A673 (cell line): ENCODE measurements at places on chromosomes 6 and 20. TPM values are rescaled to one million over a fixed set of nuclear protein-coding genes. Genes with fewer than 3 reads are reported as not detected.

Gene AKAP7
- 59.5 and 72.4 TPM in 2 replicates for total RNA-seq

Gene KCNB1
- total RNA-seq, result 0.81 TPM in 1 of 2 replicates, not detected in the other

Gene PNPLA1
- total RNA-seq, result 0.20 and 0.26 TPM in 2 replicates

Gene ZNF165
- total RNA-seq, result 0.58 and 0.85 TPM in 2 replicates

Gene CRISP3
- not detected in 2 replicates for total RNA-seq

Gene SMAP1
- 23.2 and 23.7 TPM in 2 replicates for total RNA-seq

Gene TRAPPC3L
- not detected in 2 replicates for total RNA-seq

Gene PGBD1
- 11.3 and 11.6 TPM in 2 replicates for total RNA-seq

Gene ZCCHC3
- 38.0 and 39.6 TPM in 2 replicates for total RNA-seq

Gene PAK5
- not detected in 2 replicates for total RNA-seq

Gene SLA2
- total RNA-seq, result 0.13 TPM in 1 of 2 replicates, not detected in the other

Gene MATN4
- total RNA-seq, result 0.28 and 0.31 TPM in 2 replicates

Gene BPIFB2
- total RNA-seq, result not detected in 2 replicates

Gene MGME1
- 39.1 and 41.4 TPM in 2 replicates for total RNA-seq

Gene FRS3
- total RNA-seq, result 3.0 and 5.5 TPM in 2 replicates

Gene VWA7
- total RNA-seq, result 2.7 and 2.8 TPM in 2 replicates

Gene MUCL3
- total RNA-seq, result not detected in 2 replicates

Gene MAPK13
- 2.6 and 2.7 TPM in 2 replicates for total RNA-seq

Gene JPH2
- 1.0 and 1.1 TPM in 2 replicates for total RNA-seq
